ENCODE measurements at places on chromosomes 6 and 20.

GRCh38 chr6:40727271-40727670, 140.1 kb upstream of the LRFN2 start:
- DNase-seq, result no peak

DNA sequence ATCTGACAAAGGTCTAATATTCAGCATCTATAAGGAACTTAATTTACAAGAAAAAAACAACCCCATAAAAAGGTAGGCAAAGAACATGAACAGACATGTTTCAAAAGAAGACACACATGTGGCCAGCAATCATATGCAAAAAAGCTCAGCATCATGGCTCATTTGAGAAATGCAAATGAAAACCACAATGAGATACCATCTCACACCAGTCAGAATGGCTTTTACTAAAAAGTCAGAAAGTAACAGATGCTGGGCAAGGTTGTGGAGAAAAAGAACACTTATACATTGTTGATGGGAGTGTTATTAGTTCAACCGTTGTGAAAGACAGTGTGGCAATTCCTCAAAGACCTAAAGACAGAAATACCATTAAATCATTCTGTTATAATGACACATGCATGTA, 289.9 kb upstream of the MMS22L start:
- no peak for DNase-seq

DNA sequence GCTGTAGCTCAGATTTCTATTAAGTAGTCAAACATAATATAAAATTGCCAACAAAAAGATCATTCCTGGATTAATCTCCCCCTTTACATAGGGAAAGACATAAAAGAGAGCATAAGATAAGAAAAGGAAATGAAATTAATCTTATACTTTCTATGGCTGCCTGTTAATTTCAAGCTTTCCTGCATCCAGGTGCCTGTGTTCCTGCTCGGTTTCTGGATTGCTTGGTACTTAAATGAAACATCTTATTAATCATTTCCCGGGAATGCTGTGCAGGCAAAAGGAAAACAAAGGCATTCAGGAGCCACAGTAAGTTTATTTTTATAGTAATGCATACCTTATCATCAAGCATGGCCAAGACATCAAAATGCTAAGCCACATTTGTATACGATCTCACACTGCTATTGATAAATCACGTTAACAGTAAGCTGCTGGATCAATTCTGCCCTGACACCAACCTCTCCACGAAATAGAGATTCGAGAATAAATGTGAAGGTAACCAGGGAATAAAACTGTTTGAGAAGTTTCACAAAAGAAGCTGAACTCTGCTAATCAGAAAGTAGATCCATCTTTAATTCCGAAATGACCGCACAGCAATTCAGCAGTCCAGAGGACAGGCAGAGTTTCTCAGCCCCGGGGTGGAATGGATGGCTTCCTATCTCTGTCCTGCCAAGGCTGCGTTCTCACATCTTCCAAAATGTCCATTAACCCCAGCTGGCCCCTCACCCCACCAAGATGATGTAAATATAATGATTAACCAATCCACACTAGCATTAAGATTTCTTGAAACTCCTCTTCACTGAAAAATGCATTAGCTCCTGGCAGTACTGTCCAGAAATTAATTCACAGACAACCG, 32.6 kb upstream of the APCDD1L start:
- DNase-seq, result no peak

DNA sequence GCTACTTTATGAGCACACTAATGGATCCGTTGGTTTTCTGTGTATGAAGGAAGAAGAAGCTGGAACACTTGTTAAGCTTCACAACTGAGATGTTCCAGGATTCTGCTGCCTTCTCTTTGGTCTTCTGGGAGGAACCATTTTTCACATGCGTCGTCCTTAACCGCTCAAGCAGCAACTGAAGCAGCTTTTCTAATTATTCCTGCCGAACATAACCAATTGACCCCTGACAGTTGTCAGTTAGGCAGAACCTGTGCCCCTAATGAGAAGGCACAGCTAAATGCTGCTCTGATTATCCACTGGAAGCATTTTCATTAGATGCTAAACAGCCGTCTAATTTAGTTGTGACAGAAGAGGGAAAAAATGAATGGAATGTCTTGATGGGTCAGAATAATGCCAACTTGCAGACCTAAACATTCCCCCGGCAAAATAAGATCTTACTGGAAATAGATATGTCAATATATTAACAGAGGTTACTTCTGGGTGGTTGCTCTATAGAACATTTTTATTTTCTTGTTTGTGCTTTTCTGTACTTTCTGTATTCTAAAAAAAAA, 85.0 kb upstream of the SMLR1 start:
- DNase-seq, result no peak

DNA sequence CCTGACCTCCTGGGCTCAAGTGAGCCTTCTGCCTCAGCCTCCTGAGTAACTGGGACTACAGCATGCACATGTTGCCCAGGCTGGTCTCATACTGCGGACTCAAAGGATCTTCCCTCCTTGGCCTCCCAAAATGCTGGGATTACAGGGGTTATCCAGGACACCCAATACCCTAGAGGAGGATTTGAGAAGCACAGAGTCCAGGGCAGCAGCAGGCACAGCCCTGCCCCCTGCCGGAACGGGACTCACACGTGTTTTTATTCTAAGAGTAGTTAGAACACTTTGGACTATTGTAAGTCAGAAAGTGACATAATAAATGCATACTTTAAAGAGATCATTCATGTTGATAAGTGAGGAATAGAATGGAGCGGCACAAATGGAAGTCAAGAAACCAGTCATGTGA, 80.2 kb downstream of the C6orf118 start:
- DNase-seq, result no peak

DNA sequence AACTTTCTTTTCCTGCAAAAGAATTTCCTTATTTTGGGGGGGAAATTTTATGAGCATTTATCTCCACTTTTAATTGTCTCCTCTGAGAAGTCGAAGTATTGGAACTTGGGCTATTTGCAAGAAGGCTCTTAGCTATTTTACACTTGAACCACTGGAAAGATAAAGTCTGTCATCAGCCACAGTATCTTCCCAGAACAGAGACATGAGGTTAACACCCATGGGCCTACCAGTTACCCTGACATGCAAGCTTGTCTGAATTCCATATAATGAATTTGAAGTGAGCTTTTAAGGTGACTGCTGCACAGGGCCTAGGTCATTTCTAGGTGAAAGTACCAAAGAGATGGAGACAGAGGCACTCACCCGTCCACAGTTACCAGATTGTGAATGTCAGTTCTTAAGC, 193.1 kb downstream of the SIM1 start:
- DNase-seq, result no peak

DNA sequence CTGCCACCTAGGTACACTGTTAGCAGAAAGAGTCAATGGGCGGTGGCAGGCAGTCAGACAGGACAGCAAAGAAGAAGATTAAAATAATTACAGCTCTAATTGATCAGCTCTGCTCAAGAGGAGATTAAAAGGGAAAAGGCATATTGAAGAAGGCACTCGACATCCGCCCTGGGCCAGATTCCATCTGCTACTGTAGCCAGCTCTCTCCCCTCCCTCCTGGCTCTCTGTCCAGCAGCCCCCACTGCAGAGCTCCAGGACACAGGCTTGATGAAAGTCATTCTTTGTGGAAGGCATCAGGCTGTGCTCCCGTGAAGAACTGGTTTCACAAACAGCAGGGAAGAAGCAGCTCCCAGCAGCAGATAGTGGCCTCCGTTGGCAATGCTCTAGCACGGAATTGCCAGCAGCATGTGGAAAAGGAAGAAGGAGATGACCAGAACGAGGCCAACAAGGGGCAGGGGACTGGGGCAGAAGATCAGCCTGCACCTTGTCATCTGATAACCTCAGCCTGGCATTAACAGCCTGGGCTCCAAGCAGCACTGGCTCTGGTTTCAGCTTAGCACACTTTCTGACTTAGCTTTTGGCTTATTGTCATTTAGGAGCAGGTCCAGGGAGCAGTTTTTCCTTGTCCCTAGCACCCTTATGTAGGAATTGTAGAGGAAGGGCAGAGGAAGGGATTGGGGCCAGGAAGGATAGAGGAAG, 465.9 kb downstream of the KIF16B start:
- DNase-seq, result no peak

- no peak for DNase-seq
Measured at GRCh38 chr20:45157962-45158361, 16.7 kb upstream of the PI3 start.

DNA sequence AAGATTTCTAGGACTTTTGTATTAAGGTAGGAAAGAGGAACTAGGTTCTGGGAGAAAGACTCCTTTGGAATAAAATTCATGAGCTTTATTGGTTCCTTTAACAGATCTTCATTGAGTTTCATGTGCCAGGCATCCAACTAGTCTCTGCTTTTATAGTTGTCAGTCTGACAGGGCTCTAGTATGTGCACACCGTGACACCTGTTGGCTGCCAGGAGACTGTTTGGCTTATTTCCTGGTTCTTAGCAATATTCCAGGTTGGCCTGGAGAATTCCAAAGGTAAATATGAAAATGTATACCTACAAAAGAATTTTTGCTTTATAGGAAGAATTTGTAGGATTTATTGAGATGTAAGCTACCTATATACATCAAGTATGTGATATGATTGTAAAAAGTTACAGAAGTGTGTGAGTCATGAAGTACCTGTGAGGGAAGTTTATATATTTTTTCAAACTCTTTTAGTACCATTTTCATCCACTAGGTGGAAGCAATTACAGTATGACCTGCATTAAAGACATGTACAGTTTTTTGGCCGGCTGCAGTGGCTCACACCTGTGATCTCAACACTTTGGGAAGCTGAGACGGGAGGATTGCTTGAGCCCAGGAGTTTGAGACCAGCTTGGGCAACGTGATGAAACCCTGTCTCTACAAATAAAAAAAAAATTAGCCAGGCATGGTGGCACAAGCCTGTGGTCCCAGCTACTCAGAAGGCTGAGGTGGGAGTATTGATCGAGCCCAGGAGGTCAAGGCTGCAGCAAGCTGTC, 35.2 kb downstream of the NDUFAF5 start:
- no peak for DNase-seq

DNA sequence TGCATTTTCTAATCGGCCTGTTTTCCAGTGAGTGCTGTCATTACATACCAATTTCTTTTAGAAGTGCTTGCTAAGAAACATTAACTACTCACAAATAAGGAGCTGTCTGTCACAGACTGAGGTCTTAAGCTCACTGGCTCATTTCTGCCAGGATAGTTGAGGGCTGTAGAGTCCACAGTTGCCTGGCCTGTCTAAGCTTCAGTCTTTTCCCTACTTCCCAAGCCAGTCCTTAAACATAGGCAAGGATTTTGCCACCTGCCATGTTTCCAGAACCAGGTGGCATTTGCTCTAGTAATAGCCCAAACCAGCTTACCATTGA, 84.7 kb downstream of the LINC00237 start:
- DNase-seq, result no peak

DNA sequence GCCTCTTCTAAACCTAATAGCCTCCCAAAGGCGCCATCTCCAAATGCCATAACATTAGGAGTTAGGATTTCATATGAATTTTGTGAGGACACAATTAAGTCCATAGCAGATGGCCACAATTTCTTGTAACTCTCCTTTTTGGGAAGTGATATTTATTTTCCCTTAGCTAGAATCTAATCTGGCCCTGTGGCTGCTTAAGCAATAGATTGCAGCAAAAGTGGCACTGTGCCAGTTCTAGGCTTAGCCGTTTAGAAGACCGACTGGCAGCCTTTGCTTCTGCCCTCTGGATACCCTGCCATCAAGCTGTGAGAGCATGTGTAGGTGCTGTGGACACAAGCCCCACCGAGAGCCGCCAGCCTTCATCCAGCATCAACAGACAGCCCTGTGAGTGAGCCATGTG, 15.9 kb upstream of the ADGB start:
- DNase-seq, result no peak

- no peak for DNase-seq
Measured at GRCh38 chr20:25859649-25860530, 163.2 kb upstream of the ZNF337 start.

DNA sequence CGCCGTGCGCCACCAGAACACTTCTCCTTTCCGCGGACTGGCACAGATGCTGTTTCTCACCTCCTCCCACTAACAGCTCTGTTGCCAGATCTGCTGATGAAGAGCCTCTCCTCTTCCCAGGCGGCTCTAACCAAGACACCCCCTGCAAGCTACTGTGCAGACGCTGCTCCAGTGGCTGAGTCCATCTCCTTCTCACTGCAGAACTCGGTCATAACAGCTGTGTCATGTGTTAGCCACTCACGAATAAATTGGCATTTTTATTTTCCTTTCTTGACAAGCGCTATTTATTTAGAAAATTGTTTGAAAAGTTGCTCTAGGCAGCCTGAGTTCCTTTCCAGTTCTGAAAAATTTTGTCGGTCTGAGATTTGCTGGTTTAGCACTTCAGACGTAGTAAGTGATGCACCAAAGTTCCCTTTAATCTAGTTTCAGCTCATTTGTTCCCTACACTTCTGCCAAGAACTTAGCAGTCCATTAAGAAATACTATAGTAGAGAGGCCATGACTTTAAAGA, 12.8 kb upstream of the PLEKHG1 start:
- no peak for DNase-seq

- DNase-seq, result no peak
Measured at GRCh38 chr6:166621114-166621540, 5.9 kb downstream of the RPS6KA2 start.

GRCh38 chr6:33633462-33634158, 12.5 kb downstream of the ITPR3 start:
- DNase-seq, result no peak

DNA sequence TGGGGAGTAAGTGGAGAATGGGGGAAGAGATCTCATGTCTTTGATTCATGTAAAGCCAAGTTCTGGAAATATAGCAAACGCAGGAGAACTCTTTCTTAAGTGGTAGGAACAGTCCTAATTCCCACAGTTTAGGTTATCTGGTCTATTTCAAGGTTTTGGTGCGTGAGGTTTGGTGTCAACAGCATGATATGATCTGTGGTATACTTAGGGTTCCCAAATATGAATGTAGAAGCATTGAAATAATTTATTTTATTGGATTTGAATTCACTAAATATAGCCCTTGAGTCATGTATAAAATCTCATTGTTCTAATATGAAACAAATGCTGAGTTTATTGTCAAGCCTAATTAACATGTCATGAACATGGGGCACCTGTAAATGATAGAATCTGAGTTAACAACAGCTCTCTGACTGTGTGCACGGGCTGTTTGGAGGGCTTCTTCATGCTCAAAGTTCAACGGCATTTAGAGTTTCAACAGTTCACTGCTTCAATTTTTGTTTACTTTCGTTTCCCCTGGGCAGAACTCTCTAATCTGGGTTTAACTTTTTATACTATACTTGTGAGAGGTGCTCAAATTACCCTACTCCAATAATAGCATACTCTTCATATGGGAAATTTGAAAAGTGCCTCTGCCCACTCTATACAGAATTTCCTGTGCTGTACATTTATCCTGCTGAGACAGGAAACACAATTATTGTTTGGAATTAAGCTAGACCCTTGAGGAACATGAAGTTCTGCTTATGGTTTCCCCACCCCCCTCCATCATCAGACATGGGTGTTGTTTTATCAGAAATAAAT, 236.3 kb upstream of the ZNF217 start:
- no peak for DNase-seq

DNA sequence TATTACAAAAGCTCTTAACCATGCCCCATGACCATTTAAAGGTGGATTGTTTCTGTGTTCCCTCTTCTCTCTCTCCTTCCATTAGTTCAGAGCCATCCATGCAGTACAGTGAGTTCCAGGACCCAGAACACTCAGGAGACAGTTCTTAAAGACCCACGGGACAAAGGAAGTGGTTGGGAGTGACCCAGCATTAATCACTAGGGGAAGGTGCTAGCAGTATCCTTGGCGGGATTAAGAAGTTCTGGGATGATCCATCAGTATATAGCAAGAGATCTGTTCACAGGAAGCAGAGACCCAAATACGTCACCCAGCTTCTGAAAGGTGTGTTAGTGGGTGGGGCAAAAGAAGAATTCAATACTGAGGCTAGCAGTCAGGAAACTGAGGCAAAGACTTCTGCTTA, 154.1 kb downstream of the PHF3 start:
- no peak for DNase-seq

- no peak for DNase-seq
Measured at GRCh38 chr6:57134954-57135353, 37.2 kb upstream of the BAG2 start.

Measured in stimulated activated CD4-positive, alpha-beta T cell treated with anti-CD3 and anti-CD28 coated beads, Interleukin-1b, Interleukin-23, amount 100 ng/mL, for 24 hours (primary cell).